GM10248 (cell line): ENCODE measurements at places on chromosomes 13 and 19.

GRCh38 chr19:53158119-53158656 lies 665 bp downstream of the ZNF347 start:
- DNase-seq: peak; percentile 30

DNA sequence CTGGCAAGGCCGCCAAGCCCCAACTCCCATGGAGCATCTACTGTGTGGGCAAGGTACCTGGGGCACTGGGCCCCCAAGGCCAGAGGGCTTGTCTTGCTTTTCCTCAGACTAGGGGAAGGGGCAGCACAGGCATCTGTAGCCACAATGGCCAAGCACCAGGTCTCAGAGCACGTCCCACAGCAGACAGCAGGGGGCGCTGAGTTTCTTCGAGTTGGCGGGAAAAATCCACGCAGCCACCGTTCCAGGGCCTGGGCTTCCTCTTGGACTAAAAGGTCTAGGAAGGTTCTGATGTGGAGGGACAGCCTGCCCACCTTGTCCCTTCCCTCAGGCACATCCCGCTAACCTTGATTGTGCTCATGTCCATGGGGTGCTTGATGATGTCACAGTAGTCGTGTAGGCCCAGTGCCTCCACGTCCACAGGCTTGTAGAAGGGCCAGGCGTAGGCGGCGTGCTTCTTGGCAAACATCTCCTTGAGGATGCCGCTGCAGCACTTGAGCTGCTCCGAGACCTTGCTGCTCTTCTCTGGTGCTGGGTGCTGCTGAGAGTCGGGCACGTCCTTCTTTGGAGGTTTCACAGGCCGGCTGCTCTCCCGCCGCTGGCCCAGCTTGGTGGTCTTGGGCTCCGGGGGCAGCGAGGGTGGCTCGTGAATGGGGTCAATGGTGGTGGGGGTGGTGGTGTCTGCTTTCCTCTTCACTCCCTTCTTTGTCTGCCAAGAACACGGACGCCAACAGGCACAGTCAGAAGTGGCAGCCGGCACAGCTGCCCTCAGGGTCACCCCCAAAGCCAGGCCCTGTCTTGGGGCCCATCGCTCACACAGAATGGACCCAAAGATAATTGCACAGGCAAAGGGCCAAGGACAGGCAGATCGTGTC lies 32.0 kb upstream of the EPHX3 start:
- DNase-seq: peak; percentile 71

DNA sequence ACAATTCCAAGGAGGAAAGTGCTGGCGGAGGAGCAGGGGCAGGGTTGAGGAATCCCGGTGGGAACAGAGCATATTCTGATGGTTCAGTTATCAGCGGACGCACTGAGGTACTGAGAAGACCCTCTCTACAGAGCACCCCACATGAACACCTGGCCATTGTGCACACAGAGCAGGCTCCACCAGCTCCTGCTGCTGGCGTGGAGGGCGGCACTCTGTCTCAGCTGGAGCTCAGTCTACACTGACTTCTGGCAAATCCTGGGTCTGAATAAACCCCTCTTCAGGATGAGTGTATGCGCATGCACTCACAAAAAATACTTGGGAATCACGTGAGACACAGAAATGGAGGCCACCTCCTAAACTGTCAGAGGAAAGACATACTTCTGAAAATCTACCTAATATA lies 114.4 kb upstream of the IRS2 start:
- DNase-seq: no peak

GRCh38 chr13:41547251-41548000 lies 90.1 kb downstream of the RGCC start:
- no peak for DNase-seq

DNA sequence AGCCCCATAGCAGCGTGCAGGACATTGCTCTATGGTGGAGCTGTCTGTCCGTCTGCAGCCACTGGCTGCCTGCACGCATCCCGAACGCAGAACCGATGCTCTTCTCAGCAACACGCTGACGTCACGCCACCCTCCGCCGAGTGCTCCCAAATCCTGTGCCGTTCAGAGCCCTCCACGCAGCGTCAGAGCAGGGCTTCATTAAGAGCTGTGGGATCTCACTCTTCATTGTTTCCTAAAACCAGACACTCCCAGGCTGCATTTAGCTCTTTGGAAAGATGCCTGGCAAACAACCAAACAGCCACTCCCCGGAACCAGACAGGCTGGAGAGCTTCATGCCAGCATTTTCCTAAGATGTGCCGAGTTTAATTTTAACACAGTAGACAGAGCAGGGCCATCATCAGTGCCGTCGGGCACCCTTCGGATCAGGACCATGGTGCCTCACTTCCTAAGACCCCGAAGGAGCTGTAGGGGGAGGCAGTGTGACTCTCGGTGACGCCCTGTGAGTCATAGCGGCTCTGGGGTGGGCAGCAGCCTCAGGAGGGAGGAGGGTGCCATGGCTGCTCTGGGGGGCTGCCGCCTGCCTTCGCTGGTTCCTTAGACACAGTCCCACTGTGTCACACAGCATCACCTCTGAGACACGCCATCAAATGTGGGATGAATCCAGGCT lies 131.5 kb upstream of the MCF2L start:
- DNase-seq: no peak

GRCh38 chr13:108270442-108270841 lies 924 bp downstream of the TNFSF13B start:
- no peak for DNase-seq

DNA sequence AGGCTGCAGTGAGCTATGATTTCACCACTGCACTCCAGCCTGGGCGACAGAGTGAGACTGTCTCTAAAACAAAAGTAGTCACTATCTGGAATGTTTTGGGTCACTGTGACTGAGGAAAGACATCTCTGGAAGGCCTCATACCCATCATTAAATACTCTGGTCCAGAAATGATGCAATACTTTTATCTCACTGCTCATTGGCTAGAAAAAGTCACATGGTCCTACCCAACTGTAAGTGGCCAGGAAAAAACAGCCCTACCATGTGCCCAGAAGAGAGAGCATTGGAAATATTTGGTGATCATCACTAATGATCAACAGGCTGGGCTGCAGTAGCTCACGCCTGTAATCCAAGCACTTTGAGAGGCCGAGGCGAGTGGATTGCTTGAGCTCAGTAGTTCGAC lies 29.8 kb downstream of the PNPLA6 start:
- DNase-seq: no peak

DNA sequence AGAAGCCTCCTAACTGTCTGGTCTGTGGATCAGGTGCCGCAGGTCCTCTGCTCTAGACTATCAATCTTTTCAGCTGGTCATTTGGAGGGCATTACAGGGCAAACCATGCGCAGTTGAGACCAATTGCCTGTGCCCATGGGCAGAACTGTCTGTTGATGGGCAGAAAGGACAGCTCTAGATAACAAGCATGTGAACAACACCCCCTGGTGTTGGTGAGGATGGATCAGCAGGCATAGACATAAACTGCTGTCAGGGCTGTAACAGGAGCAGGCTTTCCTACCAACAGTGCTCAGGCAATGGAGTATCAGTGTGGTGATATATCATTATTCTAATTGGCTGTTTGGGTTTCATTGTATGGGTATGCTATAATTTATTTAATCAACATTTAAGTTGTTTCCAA lies 104.7 kb upstream of the KL start:
- DNase-seq: peak; percentile 59

- DNase-seq: no peak
These were observed 220.9 kb upstream of the CSNK1A1L start for GRCh38 chr13:37326334-37326733.

DNA sequence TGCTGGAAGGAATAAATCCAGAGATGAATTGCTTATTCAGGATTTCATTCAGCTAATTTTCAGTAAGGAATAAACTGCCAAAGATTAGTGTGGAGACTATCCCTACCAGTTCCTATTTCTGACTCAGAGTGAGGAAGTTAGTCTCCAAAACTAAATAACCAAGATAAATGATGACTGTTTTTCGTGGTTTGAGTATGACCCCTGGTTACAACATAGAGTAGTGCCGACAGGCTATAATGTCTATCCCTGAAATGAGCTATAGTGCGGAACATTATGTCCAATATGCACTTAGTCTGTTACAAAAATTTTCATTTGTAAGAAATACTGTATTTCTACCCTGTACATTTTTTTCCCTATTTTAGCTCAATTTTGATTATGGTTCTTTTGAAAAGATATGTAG lies 51.4 kb downstream of the NBEA start:
- no peak for DNase-seq

GRCh38 chr19:30783212-30783611 lies 411.0 kb downstream of the ZNF536 start:
- DNase-seq: no peak

- DNase-seq: no peak
These were observed 63.7 kb downstream of the CRYL1 start for GRCh38 chr13:20461860-20462532.

- DNase-seq: no peak
These were observed 40.7 kb upstream of the SPATA13 start for GRCh38 chr13:24119626-24120508.

DNA sequence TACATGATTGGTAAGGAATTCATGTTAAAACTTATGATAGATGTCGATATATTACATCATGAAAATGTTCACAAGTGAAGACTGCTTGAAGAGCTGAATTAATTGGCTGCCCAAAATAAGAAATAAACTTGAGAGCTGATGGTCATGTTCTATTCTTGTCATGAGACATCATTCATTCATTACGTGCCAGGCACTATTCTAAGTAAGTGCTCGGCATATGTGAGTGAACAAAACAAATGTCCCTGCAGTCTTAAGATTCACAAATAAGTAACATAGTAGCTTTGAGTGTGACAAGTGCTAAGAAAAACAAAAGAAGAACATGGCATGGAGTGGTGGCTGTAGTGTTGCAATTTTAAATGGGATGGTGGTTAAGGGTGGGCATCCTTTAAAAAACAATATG lies 329.3 kb downstream of the SUCLA2 start:
- no peak for DNase-seq

DNA sequence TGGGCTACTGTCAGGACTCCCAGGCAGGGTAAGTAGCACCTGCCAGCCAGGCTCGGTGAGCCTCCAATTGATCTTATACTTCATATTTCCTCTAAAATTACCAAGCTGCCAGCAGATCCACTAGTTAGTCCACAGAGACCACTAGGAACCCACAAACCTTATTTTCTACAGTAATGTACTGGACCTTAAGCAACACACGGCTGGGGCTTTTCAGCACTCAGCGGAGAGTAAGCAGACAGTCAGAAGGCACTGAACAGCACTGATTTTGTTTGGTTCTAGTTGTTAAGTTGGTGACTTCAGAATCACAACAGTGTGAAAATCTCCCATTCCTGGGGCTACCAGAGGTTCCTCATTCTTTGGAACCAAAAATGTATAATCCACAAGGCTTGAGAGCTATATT lies 56.1 kb downstream of the MRPL57 start:
- no peak for DNase-seq

GRCh38 chr13:111533900-111534683 lies 213.7 kb downstream of the TEX29 start:
- no peak for DNase-seq

DNA sequence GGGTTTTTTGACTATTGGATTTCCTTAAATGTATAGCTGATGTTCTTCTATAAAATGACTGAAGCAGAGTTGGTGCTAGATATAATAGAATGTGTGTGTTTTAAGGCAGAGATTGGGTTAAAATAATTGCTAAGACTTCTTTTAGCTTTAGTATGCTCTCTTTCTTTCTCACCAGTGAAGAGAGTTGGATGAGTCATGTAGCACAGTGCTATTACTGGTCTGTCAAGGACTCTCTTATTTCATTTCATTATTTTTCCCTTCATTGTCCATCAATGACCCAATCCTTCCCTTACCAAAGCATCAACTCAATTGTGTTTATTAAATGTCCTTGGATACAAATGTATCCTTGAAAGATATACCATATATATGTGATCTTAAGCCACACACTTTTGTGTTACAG lies 268.9 kb downstream of the IRS2 start:
- no peak for DNase-seq

DNA sequence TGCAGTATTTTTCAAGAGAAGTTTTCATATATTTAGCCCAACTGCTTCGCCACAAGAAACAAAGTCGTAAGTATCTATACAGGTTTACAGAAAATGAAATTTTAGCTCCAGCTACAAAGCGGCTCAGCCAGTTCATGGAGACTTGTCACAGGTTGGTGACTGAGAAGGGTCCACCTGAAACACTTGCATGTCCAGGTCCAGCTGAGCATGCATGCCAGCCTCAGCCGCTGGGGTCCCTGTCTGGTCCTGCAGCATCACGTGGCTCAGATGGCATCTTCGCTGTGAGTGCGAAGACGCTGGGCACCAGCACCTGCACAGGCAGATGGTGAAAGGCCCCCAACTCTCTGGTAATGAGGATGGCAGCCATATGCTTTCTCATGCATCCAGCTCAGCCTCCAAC lies 63.8 kb downstream of the SHISA2 start:
- no peak for DNase-seq

DNA sequence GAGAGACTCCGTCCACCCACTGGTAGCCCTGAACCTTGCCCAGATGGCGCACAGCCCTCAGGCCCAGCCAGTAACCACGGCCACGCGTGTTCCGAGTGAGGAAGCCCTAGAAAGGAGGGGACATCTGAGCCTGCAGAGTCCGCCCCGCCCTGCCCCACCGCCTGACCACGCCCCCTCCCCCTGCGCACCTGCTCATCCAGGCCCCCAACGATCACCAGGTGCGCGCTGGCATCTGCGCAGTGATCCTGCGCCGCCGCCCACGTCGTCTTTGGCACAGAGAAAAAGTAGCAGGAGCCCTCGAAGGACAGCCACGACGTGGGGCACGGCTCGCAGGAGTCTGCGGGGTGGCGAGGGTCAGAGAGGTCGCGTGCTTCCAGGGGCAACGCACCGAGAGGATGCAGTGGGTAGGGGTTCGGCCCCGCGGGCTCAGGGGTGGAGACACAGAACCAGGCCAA lies 2.1 kb downstream of the CLEC4G start:
- DNase-seq: no peak

DNA sequence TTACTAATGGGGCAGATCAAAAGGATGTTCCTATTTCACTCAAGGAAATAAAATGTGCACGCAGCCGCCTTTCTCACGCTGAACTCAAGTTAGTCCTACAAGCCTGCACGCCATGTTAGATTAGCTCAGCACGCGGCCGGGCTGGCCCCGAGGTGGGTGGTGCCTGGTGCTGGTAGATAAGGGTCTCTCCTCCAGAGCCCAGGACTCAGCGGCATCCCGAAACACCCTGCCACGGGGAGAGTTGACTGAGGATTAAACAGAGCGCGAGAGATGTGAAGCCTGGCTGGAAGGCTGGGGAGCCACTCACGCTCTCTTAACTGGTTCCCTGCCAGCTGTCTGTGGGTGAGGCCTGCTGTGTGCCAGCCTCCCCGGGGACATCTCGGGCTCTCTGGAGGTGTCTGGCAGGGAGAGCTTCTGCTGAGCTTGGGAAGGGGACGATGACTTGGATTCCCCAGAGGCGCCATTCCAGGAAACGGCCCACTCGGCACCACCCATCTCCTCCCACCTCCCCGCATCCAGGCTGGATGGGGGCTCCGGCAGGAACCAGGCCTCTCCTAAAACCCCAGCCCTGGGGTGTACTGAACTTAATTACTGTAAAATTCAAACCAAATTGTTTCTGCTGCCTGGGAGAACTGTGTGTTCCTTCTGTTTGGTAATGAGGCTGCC lies 122.2 kb downstream of the KDM4B start:
- DNase-seq: no peak
